ENCODE measurements at places on chromosomes 6 and 20.

DNA sequence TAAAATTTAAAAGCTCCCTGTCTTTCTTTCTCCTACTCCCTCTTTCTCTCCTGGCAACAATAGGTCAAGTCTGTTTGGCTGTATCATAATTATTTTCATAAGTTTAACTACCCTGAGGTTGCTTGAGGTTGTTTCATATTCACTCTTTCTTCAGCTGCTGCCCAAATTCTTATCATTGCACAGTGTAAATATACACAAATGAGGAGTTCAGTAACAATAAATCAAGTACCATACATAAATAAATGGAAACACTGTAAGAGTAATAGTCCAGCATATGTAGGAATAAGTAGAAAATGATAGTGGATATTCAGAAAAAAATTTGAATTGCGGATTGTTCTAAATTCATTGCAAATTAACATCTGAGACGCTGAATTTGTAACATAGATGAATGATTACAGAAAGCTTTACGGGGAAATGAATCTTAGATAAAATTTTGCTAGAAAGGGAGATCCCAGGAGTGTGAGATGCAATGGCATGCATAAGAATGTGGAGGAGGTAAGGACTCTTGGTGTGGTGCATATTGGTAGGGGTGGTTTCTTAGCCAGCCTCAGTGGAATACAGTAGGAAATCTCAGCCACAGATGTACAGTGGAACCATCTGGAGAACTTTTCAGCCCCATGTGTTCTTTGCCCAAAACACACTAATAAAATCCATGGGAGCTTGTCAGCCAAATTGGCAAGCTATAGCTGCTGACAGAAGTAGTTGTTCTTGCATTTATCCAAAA is 480.7 kb downstream of the HTR1B start:
- no peak for DNase-seq

DNA sequence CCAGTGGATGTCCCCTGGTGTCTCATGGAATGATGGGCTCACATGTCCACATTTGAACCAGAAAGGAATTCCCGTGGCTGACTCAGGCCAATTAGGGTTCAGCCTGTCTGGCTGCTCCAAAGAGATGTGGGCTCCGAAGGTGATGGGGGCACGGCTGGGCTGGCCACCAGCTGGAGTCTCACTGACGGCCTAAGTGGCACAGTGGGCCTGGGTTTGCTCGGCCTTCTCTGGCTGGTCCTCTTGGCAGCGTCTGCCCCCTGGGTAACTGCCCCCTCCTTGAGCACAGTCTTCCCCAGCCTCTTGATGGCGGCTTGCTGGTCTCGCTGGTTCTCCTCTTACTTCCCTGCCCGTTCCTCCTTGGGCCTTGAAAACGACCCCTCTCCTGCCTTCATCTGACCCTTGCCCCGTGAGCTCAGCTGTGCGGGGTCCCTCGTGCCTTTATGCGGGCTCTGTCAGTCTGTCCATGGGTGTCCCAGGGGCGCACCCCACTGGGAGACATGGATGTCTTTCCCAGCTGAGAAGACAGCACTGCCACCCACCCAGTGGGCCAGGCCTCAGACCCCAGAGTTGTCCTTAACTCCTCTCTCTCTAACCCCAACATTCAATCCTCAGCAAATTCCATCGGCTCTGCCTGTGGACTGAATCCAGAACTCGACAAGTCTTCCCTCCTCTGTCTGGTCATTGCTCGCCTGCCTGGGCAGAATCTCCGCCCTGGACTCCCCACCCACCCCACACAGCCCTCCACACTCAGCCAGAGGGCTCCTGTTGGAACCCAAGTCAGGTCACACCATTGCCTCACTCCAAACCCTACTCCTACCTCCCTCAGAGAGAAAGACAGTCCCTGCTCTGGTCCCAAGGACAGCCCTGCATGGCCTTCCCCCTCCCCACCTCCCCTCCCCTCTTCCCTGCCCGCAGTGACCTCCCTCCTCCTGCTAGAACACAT is 78.7 kb downstream of the CEBPB start:
- DNase-seq = no peak

DNA sequence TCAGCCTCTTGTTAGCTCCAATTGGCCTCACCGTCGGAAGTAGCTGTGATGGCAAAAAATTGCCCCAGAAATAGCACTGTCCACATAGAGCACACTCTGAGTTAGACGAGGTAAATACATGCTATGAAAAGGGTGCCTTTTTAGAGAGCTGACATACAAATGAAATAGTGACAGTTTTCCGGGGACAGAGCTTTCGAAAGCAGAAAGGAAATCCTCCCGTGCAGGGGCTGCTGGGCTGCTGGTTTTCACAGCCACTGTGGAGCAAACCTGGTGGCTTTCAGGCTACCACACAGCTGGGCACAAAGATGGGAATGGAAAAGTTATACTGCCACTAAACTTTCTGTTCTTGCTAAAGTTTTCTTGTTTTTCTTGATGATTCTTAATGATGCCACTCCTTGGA is 8.3 kb downstream of the SLPI start:
- no peak for DNase-seq

DNA sequence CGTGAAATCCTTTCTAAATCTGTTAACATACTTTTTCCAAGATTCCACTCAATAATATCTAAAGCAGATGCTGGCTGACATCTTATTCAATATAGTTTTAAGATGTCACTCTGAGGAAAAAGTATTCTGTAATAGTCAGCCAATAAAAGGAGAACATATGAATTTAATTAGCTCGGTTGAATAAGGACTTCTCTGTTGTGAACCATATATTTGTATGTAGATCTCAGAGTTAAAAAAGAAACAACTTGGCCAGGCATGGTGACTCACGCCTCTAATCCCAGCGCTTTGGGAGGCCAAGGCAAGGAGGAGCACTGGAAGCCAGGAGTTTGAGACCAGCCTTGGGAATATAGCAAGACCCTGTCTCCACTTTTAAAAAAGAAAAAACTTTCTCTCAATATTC is 7.4 kb upstream of the CD24 start:
- no peak for DNase-seq

GRCh38 chr6:166615059-166615770 is 11.8 kb downstream of the RPS6KA2 start:
- DNase-seq = no peak

GRCh38 chr20:34669094-34669493 is 7.8 kb downstream of the PIGU start:
- no peak for DNase-seq

DNA sequence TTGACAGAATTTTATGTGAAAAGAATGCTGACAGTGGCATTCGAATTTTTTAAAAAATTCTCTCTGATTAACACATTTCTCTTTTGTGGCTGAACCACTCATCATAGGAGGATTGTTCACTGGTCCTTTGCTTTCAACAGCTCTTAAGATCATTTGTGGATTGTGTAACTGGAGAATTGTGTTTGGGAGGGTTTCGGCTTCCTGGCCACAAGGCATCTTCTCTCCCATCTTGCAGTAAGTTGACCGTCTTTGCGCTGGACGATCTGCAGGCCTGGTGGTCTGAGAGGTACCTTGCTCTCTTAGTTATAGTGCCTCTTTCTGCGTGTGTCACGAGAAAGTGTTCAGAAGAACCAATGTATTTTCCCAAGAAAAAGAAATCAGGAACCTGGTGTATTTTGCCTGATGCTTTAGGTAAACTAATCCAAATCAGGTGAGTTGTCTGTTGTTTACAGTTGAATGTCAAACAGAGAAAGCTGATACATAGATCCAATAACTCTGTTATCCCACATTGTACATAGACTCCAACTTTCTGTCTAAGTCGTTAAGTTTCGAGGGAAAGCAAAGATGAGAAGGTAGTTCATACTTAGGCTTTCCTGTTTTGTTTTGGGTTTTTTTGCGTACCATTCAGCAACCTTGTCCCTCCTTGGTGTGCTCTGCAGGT is 14.8 kb upstream of the EXOC2 start:
- no peak for DNase-seq

DNA sequence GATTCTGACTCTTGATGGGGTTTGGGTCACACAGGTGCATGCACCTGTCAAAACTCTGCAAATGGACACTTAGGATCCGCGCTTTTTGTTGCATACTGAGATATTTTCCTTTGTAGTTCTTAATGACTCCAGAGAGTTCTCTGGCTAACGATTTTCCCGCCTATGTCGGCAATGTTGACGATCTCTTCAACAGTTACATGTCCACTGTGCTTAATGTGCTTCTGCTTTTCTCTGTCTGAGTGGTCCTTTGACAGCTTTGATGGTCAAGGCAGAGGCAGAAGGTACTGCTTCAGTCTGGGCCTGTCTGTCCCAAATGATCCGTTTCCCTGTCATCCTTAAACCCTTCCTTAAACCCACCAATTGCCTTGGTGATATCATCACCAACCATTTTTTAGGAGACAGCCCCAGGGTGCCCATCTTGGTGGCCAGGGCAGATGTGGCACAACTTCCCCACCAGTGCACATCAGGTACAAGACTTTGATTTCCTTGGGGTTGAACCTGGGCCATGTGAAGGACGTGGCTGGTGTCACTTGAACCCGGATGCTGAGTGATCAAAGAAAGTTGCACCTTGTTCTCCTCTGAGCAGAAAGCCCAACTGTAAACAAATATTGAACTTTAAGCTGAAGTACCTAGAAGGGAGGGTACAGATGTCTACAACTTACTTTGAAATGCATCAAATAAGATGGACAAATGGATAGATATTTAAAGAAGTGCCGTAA is 10.7 kb upstream of the BPIFB1 start:
- no peak for DNase-seq

DNA sequence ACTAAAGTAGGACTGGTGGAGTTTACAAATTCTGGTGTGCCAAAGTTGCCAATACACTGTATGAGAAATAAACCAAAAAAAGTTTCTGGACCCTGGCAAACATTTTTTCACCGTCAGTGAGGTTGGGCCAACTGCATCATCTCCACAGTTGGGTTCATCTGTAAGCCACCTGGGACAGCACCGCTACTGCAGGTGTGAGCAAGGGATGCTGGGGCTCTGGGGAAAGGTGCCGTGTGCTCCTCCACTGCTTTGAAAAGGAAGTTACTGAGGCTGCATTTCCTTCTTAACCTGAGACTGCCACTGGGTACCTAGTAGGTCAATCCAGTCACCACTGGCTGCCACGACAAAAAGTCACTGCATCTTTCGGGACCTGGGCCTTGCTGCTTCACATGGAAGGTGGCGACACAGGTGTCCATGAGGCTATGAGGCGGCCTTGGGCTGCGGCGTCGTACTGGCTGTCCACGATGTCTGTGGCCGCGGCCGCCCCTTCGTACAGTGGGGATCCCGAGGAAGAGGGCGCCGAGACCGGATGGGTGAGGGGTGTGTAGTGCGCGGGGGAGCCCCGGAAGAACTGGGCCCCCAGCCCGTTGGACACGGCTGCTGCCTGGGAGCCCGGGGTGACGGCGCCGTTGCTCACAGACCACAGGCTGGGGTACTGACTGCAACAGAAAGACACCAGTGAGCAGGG is 9.6 kb downstream of the TBXT start:
- DNase-seq = no peak

DNA sequence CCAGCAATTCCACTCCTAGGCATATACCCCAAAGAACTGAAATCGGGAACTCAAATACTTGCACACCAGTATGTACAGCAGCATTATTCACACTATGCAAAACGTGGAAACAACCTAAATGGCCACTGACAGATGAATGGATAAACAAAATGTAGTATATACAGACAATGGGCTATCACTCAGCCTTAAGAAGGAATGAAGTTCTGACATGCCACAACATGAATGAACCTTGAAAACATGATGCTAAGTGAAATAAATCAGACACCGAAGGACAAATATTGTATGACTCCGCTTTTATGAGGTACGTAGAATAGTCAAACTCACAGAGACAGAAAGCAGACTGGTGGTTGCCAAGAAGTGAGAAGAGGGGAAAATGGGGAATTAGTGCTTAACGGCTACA is 59.1 kb upstream of the CCN6 start:
- no peak for DNase-seq

GRCh38 chr6:22110061-22110460 is 186.8 kb downstream of the PRL start:
- no peak for DNase-seq

DNA sequence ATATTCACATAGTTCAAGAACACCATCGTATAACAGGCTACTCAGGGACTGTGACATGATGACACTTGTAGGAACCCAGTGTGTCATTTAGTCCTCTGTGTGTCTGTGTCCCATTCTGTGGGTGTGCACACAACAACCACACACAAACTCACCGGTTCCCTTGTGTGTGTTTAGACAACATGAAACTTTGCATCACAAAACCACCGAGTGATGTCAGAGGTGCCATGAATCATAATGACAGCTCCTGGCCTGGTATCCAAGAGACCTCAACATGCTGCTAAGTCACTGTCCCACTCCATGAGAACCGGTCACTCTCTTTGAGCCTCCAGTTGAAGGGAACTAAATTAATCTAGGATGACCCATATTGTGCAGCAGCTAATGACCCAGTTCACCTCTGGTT is 421.3 kb downstream of the PREX1 start:
- no peak for DNase-seq

DNA sequence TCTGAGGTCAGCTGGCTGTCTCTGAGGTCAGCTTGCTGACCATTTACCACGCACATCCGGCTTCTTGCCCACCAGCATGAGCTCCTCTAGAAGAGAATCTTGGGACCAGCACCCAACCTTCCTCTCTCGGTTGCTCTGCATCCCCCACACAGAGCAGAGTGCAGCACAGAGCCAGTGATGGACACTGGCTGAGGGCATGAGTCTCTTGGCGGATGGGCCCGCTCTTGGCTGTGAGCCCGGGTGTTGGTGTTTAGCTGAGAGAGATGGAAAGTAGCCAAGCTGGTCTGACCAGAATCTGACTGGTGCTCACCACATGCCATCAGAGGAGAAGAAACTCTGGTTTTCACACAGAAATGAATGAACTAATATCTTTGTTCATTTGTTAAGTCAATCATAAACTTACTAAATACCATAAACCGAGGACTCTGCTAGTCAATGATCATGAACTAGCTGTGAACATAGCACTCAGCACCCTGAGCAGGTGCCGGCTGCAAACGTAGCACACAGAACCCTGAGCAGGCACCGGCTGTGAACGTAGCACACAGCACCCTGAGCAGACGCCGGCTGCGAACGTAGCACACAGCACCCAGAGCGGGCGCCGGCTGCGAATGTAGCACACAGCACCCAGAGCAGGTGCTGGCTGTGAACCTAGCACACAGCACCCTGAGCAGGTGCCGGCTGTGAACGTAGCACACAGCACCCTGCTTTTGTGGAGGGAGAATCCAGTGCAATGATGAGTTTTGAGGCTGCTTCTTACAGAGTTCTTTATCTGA is 10.4 kb upstream of the THBS2 start:
- no peak for DNase-seq

DNA sequence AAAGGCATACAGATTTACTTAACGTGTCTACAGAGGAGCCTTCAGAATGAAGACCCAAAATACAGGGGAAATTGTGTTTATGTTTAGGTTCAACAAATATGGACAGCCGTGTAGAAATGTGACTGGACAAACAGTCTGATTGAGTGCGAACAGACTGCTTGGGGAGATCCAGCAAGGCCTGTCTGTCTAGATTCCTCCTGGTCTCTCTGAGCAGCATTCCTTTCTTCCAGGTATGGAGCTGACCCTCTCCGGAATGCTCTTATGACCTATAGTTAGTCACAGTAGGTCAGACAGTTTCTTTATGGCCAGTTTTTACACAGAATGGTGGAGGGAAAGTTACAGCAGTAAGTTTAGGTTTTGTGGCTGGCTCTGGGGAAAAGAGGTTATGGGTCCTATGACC is 9.0 kb downstream of the RIN2 start:
- DNase-seq = no peak

Measured in activated CD4-positive, CD25-positive, alpha-beta regulatory T cell (primary cell).